ENCODE measurements at places on chromosomes 2 and 18. TPM values are rescaled to one million over a fixed set of nuclear protein-coding genes. Genes with fewer than 3 reads are reported as not detected.

DUSP11 gene
- 25.6 TPM for total RNA-seq

GRCh38 chr18:79862562-79862961 is 64.8 kb downstream of the KCNG2 start:
- no peaks in the 10 kb centered on the region for H3K27me3 ChIP-seq
- H3K36me3 ChIP-seq = no peaks in the 10 kb centered on the region
- H3K4me3 ChIP-seq = no peak overlapping the region
- no peak overlapping the region for H3K27ac ChIP-seq
- H3K4me1 ChIP-seq = peaks cover 2% of the 10 kb centered on the region

DNAJC5G gene
- not detected for total RNA-seq

- DNase-seq = no peak
- H3K36me3 ChIP-seq = no peaks in the 10 kb centered on the region
- H3K4me1 ChIP-seq = no peaks in the 10 kb centered on the region
- no peak overlapping the region for H3K4me3 ChIP-seq
- H3K27ac ChIP-seq = no peak overlapping the region
Measured at GRCh38 chr2:53510401-53510800, 257.2 kb upstream of the CHAC2 start.

SPC25 gene
- 0.18 TPM for total RNA-seq

EIF2AK3 gene
- 28.6 TPM for total RNA-seq

LRATD1 gene
- not detected for total RNA-seq

MYO5B gene
- total RNA-seq = 0.49 TPM

All from activated B cell treated with CpG ODN at 0.5 μM for 24 hours (primary cell).